ENCODE measurements at places on chromosomes 3 and 15. TPM values are rescaled to one million over a fixed set of nuclear protein-coding genes. Genes with fewer than 3 reads are reported as not detected.

Gene TMEM108
- 0.98 TPM for total RNA-seq

Gene MESP2
- 2.3 TPM for total RNA-seq

DNA sequence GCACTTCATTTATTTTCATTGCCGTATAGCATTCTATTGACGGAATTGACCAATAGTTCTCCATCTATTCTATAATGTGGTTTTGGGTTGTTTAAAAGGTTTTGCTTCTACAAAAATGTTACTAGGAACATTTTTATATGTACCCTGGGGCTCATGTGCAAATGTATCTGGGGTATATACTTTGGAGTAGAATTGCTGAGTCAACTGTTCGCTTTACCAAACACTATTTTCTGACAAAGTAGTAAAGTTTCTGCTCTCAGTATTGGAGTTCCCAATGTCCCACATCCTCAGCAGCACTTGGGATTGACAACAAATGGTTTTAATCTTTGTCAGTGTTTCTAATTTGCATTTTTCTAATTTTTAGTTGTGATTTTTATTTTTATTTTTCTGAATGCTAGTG is 602.6 kb downstream of the MCTP2 start:
- no peak for DNase-seq

DNA sequence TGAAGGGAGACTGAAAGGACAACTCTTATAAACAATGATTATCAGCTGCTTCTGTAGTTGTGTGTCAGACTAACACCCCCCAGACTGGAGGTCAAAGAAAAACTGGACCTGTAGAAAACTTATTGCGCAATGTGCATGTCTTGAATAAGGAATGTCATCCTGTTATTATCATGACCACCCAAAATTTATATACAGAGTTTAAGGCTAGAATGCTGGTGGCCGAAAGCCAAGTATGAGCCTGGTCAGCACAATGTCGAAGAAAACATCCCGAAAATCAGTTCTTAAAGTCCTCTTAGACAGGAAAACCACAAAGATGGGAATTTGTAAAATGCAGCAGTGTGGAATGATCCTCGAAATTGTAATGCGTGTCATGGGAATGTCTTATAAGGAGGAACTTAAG is 29.3 kb downstream of the RFTN1 start:
- DNase-seq: peak; percentile 48

GRCh38 chr15:52421029-52421428 is 107.7 kb downstream of the MYO5A start:
- DNase-seq: no peak
